Fibroblast of skin of right biceps (primary cell): ENCODE measurements at places on chromosomes 13 and 19.

GRCh38 chr13:104043184-104043583 is 977.0 kb upstream of the SLC10A2 start:
- DNase-seq: no peak

GRCh38 chr19:45882652-45883585 is 3.0 kb downstream of the IRF2BP1 start:
- DNase-seq: peak; percentile 84

- no peak for DNase-seq
Measured at GRCh38 chr13:25177012-25177411, 4.9 kb upstream of the AMER2 start.

DNA sequence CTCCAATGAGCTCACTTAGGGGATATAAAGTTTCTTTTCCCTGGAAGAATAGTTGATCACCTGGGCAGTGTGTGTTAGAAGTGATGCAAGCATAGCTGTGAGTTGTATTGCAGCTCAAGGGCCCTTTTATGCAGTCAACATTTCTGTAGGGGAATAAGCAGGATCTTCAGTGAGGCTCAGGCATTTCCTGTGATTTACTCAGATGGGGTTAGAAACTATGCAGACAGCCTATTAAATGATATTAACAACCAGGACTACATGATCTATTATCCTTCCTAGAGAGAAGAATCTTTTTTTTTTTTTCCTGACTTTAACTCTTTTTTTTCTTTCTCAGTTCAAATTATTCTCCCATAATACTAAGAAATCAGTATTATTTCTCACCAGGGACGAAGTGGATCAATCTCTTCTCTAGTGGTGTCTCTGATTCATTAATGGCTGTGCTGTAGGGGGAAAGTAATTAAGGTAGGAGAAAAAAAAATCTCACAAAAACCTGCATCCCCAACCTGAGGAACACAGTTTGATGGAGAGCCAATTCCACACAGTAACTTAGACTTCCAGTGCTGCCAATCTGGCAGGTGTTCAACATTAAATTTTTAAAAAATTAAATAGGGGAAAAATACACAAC is 126.4 kb upstream of the SLC10A2 start:
- peak; percentile 52 for DNase-seq

DNA sequence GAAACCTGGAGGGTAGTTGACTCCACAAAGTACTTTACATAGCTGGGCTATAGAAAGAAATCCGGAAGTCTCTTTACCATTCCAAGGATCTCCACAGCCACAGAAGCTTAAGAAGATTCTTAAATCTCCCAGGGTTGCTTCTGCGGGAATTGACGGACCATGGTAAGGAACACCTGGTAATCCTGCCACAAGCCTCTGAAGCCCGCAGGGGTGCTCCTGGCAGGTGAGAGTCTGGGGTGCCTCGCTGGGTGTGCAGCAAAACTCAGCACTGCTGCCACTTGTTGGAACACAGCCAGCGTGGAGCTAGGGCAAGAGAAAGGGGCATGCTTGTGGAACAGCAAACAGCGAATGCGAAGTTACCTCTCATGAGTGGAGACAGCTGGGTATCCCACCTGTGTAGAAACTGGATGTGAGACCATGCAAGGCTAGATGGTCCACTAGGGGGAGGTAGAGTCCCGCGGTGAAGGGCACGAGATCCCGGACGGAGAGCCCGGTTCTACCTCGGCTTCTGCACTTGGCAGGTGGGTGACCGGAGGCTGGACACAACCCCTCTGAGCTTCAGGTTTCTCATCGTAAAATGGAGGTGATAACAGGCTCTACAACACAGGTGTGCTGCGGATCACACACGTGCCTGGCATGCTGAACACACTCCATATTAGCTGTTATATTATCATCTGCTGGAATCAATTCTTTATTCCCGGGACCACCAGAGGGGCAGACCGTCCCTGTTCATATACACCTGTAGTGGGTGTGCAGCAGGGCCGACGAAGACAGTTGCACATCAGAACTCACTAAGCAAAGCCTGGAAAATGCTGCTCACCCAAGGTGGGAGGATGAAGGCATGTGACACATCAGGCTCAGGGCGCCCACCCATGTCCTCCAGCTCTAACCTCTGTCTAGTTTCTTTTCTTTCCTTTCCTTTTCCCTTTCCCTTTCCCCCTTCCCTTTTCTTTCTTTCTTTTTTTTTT is 24.1 kb upstream of the UBAC2 start:
- DNase-seq: peak; percentile 52

- peak; percentile 54 for DNase-seq
Measured at GRCh38 chr13:43085545-43085944, 62.2 kb downstream of the DNAJC15 start.
